ENCODE measurements at places on chromosomes 3 and 15.

- no peak for DNase-seq
Observed at GRCh38 chr3:40985195-40985594, 214.1 kb upstream of the CTNNB1 start.

DNA sequence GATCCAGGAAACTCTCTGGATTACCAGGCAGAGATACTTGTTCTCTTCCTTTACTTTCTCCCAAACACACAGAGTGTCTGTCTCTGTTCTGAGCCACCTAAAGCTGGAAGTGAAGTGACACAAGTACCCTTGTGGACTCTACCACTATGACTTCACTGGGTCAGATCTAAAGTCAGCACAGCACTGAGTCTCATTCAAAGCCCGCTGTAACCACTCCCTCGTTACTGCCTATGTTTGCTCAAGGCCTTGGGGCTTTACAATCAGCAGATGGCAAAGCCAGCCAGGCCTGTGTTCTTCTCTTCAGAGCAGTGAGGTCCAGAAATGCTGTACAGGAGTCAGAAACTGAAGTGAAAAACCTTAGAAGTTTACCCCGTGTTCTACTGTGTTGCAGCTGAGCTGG is 588.3 kb upstream of the SEMA6D start:
- DNase-seq: no peak

DNA sequence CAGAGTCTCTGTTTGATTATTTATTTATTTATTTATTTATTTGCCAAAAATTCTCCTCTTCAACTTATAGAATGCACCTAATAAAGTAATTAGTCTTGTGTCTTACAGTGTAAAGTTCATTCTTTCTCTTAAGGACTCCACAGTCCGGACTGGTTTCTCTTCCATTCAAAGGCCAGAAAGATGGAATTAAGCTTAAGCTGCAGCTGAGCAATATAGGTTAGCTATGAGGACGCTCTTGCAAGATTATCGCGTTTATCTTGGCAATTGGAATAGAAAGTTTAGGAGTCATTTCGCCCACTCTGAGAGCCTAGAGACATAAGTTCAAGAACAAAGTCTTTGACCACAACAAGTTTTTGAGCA is 15.0 kb downstream of the TAGLN3 start:
- DNase-seq: no peak

- no peak for DNase-seq
Observed at GRCh38 chr15:47661661-47662180, 55.6 kb upstream of the SEMA6D start.

DNA sequence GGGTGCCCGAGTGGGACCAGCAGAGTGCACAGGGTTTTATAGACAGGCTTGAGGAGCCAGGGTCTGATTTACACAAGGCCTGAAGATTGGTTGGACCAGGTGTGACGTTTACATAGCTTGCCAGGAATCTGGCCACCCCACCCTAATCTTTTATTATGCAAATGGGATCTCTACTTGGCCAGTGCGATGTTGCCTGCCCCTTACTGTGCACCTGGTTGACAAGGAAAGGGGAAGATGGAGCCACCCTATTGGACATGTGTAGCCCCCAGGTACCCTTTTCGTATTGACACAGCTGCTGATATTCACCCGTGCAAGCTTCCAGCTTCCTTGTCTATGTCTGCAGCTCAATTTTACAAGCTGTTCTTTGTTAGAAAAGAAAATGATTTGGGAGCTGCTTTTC is 132.0 kb downstream of the ARNT2 start:
- no peak for DNase-seq

GRCh38 chr15:74723754-74724334 is 1.5 kb downstream of the CYP1A1 start:
- no peak for DNase-seq

GRCh38 chr3:2948882-2949281 is 161.3 kb downstream of the IL5RA start:
- DNase-seq: no peak

DNA sequence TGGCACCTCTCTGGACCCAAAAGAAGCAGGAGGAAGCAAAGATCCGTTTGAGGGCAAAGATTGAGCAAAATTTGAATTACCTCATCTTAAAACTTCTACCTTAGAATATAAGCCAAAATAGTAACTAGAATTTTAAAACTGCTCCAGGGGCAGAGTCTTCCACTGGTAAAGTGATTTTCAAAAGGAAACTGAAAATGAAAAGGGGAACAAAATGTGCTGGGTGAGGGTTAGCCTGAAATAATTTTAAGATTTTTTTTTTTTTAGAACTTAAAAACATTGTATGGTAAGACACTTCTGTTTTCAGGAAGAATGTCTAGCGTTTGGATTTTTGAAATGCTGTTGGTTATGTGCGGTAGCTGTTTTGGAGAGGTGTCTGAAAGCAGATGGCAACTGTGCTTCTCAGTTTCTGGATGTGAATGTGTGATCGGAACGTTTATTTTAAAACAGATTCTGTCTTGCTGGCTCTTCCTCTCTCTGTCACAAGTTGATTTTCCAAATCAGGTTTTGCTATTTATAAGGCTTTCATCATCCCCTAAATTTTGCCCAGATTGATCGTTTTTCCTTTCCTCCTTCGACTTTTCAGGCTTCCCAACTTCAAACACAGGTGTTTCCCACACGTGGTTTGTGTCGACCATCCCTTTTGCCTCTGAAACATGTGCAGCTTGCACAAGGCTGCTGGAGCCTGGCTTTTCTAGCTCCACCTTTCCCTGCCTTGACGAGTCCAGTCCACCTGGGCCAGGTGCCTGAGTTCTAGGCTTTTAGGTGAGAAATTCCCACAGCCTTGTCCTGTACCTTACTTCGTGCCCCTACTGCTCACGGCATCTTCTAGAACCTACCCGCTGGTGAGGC is 3.3 kb downstream of the LRRK1 start:
- no peak for DNase-seq

- DNase-seq: no peak
Observed at GRCh38 chr15:44753345-44753744, 17.0 kb downstream of the TRIM69 start.

GRCh38 chr3:9311228-9311627 is 51.6 kb upstream of the THUMPD3 start:
- DNase-seq: no peak

- no peak for DNase-seq
Observed at GRCh38 chr3:42876940-42877720, 1.5 kb upstream of the CYP8B1 start.

GRCh38 chr3:154316974-154317767 is 7.1 kb downstream of the DHX36 start:
- DNase-seq: no peak
